Activated CD4-positive, alpha-beta T cell treated with anti-CD3 and anti-CD28 coated beads, Interleukin-2, Interleukin-4, amounts not matched to agents 100 ng/mL and 50 ng/mL, durations not matched to agents 16 hours and 8 hours (primary cell): ENCODE measurements at places on chromosomes 3 and 15.

GRCh38 chr15:60555291-60555690, 76.3 kb upstream of the ICE2 start:
- no peak for DNase-seq

- no peak for DNase-seq
These were observed 61.9 kb downstream of the MDFIC2 start for GRCh38 chr3:70250492-70250891.

GRCh38 chr3:15638193-15638890, 36.8 kb downstream of the BTD start:
- DNase-seq, result no peak

GRCh38 chr3:28547677-28548076, 199.1 kb upstream of the AZI2 start:
- no peak for DNase-seq

DNA sequence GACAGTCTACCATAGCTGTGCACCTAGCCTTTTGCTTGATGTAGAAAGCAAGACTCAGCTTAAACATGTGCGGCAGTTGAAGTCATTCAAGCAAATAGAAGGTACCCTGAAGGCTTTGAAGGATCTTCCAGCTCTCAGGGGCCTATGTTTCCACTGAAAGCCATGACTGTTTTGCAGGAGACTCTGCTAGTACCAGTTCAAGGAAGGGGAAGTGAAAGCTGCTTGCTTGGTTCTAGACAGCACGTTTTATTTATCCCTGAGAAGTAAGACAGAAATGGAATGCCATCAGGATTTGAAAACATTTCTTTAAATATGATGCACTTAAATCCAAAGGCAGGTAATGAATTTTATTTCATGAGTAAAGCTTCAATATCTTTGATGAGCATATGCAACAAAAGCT, 311.4 kb downstream of the PDCD6IP start:
- DNase-seq, result no peak

DNA sequence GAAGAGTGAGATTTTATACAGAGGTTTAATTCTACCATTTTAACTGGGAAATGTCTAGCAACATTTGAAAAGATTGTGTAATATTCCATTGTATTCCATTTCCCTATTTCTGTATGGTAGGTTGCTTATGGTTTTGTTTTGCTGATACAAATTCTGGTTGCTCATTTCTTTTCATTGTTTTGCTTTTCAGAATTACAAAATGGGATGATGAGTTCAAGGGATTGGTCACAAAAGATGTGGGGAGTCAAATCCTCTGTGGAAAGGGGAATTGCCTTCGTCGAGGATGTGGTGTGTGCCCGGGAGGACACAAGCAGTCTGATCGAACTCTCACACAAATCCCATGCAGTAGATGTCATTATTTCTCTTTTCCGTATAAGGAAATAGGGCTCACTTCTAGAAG, 18.3 kb downstream of the SLCO3A1 start:
- DNase-seq, result no peak

DNA sequence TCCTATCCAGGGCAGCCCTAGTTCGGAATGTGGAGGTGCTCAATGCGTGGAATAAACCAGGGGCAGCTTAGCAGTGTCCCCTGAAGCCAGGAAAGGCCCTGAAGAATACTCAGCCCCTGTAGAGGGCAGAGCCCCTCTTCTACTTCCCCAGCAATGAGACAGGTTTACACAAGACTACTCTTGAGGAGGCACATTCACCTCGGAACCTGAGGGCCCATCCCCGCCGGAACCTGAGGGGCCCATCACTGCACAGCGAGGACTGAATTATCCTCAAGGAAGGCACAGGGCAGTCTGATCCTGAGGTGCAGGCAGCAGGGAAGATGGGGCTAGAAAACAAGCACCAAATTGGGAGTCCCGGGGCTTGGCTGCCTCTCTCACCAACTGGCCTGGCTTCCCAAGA, 22.2 kb downstream of the CCDC13 start:
- no peak for DNase-seq

- no peak for DNase-seq
These were observed 36.3 kb upstream of the RAB6B start for GRCh38 chr3:133932009-133932408.

- DNase-seq, result no peak
These were observed 944.7 kb downstream of the MCTP2 start for GRCh38 chr15:95175914-95176658.

DNA sequence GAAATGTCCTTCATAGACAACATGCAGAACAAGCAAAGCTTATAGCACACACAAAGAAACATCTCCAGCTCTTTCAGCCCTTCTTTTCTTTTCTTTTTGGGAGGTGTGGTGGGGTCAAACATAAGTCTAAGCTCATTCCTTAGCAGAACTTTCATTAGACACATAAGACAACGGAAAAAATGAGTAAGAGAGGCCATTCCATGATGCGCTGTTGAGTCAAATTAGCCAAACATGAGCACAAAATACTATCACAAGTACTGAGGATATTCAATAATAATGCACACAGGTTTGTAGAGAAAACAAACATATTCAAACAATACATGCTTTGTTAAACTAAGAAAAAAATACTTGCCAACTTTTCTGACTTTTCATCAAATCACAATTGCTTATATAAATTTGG, 83.0 kb downstream of the PLOD2 start:
- DNase-seq, result no peak

DNA sequence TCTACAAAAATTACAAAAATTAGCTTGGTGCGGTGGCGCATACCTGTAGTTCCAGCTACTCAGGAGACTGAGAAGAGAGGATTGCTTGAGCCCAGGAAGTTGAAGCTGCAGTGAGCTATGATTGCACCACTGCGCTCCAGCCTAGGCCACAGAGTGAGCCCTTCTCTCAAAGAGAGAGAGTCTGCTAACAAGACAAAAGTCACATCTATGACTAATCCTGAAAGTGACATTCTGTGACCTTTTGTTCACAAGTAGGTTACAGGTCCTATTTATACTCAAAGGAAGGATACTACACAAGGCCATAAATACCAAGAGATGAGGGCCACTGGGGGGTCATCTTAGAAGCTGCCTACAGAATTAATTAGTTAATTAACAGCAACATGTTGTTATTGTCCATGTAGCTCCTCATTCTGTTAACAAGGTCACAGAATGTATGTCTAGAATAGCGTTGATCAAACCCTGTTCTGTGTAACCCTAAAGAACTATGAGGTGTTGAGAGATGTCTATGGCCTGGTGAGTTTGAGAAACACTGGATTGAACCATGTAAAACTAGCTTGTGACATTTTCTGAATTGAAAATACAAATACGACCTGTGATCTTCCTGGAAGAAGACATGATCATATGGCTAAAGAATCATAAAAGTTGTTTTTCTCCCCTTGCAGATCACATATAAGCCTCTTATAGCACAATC, 97.0 kb downstream of the SAMMSON start:
- no peak for DNase-seq

DNA sequence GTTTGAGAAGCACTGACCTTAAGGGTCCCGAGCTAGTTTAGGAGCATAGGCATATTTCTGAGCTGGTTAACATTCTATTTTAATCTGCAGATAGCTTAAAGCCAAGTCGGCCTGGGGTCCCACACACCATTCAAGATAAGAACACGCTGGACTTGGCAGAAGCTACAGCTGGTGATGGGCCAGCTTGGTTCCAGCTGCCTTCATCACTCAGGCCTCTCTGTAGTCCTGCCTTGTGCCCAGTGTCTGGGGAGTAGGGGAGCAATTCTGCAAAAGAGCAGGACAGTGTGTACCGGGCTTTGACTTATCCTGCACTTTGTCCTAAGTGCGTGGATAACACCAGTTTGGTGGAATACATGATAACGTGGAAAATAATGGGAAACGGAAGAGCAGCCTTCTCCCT, 164.5 kb downstream of the MEGF11 start:
- DNase-seq, result no peak

- DNase-seq, result peak; percentile 94
These were observed 61.5 kb downstream of the IQSEC1 start for GRCh38 chr3:13011573-13012220.

DNA sequence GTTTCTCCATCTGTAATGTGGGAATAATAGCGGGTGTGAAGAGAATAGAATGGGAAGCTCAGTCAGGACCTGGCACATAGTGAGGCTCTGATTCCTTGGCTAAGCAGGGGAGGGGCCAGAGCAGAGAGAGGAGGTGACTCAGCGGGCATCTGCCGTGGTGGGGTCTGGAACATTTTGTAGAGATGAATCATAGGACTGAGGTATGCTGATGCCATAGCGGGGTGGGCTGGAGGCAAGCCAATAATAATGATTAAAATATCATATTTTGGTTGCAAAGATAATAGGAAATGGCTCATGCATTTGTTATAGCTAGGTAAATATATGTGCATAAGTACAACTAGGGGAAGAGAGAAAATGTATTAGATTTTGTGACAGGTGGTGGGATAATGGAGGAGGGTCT, 11.2 kb downstream of the TGM4 start:
- DNase-seq, result no peak

GRCh38 chr3:172112734-172113120, 73.3 kb downstream of the FNDC3B start:
- no peak for DNase-seq

- DNase-seq, result no peak
These were observed 125.6 kb downstream of the FRMD5 start for GRCh38 chr15:44069489-44069888.

GRCh38 chr15:83538682-83539081, 91.5 kb downstream of the SH3GL3 start:
- DNase-seq, result no peak

DNA sequence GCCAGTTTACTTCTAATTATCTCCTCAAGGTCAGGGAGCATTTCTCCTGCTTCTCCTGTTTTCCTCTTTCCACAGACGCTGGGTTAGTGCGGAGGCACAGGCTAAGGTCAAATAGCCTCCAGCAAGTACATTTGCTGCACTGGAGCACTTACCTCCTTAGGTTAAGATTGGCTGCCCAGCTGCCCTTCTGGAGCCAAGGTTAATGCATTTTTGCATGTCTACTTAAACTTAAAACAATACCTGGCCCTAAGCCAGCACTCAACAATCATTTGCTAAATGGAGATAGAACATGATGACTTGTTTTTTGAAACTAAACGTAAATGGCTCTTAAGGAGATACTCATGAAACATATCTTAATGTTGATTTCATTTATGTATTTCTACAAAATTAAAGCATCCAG, 83.5 kb downstream of the SSR3 start:
- no peak for DNase-seq

- DNase-seq, result no peak
These were observed 1.7 kb upstream of the TLR9 start for GRCh38 chr3:52227117-52227516.

DNA sequence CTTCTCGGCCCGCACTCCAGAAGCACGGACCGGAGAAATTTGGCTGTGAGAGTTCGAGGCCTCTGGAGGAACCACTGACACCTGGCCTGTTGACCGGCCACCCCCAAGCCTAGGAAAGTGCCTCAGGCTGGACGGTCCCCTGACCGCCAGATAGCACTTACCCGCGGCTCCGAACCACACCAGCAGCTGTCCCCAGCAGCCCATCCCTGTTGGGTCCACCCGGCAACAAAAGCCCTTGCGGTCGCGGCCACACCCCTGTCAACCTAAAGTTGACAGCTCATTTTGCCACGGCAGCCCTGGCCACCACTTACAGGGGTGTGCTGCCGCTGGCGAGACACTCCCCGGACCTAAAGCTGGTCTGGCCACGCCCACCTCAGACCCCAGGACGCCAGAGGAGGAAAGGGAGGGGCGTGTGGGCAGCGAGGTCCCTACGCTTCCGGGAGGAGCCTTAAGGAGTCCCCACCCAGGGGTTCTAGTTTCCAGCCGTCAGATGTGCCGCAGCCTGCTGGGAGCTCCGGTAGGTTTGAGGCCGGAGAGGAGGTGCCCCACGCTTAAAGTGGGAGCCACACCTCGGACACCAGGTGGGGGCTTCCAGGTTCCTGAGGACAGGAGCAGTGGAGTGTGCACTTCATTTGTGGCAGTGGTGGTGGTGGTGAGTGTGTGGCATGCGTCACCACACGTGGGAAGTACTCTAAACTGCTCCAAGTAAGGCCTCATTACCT, at the start of gene LTK:
TSS of gene LTK (minus strand) at position 322 of the 722 bp plus-strand sequence. CDS start at position 204, 118 bp downstream.
- DNase-seq, result no peak

GRCh38 chr3:11774296-11774877, 72.3 kb downstream of the TAMM41 start:
- DNase-seq, result no peak

- DNase-seq, result no peak
These were observed 9.2 kb downstream of the CKMT1A start for GRCh38 chr15:43702701-43703424.

DNA sequence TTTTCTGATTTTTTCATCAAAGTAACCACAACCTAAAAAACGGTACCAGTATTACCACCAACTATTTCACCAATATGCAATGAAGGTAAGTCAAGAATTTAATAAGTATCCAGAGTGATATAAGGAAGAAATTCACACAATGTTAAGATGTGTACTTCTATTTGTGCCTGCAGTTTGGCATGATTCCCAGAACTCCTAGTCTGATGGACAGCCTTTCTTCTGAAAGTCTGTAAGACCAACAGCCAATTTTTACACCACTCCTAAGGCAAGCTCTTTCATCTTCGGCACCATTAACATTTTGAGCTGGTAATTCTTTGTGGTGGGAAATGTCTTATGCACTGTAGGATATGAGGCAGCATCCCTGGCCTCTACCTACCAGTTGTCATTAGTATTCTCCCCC, 108.3 kb downstream of the VPS13C start:
- DNase-seq, result no peak

DNA sequence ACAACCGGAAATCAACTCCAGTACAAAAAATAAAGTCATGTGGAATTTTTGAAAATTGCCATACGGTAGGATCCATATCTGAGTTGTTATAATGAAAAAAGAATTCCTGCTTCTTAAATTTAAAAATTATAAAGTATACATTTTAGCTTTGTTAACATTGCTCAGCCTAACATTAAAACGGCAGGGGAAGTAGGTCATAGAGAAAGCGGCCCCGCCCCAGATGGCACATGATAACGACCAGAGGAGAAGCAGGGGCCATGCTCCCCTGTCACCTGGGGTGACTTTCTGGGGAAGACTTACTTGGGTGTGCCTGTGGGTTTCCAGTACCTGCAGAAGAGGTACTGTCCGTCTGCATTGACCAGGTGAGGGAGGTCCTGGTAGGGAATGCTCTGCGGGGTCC, 921 bp downstream of the MGLL start:
- no peak for DNase-seq

DNA sequence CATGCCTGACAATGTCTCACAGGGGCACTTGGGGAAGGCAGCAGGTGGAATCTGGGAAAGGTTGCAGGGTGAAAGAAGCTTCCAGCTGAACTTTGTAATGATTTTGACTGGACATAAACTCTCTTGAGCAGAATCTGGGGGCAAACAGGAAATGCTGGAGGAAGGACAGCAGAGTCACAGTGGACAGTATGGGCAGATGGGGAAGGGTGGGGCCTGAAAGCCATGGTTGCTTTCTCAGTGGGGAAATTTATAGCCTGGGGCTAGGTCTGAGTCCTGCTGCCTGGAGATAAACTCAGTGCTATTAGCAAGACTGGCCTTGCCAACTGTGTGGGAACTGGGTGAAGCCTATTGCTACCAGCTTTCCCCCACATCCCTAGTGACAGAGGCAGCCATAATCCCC, 203.2 kb downstream of the OSBPL10 start:
- DNase-seq, result no peak
